Posterior cingulate gyrus (tissue), 11 donors: ENCODE measurements at places on chromosomes 7 and 10.
A peak's percentile ranks its signal among the peaks of the same experiment; 100 is the strongest.

DNA sequence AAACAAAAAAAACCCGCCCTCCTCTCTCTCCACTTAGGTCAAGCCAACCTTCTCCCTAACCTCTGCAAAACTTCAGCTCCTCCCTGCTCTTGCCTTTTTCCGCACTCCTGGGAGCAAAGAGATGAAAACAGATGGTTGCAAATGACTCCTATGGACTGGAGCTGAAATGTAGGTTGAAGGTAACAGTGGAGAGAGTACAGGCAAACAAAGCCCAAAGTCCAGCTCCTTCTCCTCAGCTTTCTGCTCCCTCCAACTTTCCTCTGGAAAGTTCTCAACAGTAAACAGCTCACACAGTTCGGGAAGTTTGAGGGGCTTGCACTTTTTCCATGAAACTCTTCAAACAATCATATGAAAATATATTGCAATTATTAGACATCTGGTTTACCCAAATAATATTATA, 90.3 kb downstream of the SLC37A3 start:
- no peak for DNase-seq

- DNase-seq: no peak
Observed at GRCh38 chr10:49115796-49116508, 630 bp upstream of the VSTM4 start.

GRCh38 chr10:43407148-43407575, 1.8 kb downstream of the HNRNPF start:
- peak; percentile 36 for DNase-seq

DNA sequence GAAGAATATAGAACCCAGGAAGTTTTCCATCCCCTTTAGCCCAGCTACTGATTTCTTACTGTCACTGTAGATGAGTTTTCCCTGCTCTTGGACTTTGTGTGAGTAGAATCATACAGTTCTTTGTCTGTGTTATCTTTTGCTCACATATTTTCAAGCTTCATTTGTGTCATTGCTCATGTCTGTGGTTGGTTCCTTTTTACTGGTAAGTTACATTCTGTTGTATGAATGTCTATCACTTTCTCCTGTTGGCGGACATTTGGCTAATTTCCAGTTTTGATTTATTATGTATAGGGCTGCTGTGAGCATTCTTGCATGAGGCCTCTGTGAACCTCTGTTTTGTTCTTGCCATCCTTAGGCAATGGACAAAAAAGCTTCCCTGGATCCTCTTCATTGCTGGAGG, 5.3 kb downstream of the GLRX3 start:
- DNase-seq: no peak

DNA sequence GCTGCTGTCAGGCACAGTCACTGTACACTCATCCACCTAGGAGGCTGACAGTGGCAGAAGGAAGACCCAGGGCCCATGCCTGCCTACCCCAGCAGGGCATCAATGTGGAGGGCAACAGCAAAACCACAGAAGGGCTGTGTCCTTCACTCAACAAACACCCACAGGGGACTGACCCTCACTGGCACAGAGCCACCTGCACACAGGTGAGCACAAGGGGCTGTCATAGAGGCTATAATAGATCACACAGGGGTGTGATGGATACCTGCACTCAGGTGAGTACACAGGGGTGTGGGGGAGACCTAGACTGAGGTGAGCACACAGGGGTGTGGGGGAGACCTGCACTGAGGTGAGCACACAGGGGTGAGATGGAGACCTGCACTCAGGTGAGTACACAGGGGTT, 132.8 kb upstream of the TCERG1L start:
- DNase-seq: no peak

- DNase-seq: no peak
Observed at GRCh38 chr10:13019280-13019679, 17.8 kb upstream of the CCDC3 start.

DNA sequence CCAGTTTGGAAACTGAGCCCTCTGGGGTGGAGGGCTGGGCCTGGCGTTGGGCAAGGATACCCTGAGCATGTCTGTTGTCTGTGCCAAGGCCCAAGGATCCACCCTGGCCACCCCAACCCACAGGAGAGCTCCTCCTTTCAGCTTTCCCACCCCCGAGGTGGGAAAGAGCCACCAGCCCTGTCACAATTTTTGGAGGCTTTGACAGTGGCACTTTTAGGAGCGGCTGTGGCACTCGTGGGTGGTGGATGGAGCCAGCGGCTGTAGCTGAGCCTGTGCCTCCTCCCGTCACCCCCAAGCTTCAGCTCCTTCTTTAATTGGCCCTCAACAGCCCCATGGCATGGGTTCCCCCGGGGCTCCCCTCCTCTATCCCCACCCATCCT, 18.2 kb upstream of the ZNF862 start:
- no peak for DNase-seq

DNA sequence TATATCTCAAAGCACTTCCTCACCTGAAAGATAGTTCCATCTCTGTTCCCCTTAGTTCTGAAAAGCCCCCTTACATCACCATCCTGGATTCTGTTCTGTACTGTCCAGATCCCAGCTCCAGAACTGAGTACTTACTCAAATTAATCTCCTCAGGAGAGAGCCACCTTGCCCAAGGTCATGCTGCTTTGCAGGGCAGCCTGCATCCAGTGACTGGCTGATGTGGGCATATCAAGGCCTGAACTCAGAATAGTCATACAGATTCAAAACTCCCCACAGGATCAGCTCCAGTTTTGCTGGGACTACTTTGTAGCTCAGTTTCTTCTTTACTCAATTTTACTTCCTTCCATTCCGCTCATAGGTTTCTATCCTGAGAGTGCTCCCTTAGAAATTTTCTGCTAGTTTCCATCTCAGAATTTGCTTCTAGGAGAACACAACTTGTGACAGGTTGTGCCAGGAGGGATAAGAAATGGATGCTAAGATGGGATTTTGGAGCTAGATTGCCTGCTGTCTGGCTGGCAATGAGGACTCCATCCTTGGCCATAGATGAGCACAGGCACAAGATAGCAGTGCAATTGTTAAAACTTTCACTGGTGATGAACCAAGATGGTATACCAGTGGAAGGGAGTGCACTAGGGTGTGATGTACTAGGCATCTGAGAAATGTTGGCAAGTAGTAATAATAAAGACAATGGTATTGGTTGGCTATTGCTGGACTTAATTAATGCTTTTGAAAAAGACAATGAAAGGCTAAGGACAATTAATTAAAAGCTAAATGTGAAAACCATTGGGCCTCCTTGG, 17.3 kb downstream of the SRGN start:
- DNase-seq: no peak

DNA sequence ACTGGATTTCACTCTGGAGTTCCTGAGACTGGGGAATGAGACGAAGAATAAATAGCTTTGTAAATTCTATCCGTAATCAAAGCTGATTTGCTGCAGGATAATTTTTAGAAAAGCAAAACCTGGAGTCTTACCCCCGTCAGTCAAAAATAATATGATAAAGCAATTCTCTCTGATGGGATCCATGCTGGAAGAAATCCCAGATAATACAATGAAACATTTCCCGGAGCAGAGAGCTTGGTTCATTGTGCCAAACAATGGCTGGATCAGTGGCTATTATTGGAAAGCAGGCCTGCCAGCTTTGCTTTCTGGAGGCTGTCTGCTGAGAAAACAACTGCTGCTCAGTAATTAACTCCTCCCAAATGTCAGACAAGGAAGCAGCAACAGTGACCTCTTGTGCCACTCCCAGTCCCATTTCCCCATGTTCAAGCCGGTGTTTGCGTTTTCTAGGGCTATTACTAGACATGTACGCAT, 609.4 kb upstream of the PCDH15 start:
- DNase-seq: peak; percentile 66

DNA sequence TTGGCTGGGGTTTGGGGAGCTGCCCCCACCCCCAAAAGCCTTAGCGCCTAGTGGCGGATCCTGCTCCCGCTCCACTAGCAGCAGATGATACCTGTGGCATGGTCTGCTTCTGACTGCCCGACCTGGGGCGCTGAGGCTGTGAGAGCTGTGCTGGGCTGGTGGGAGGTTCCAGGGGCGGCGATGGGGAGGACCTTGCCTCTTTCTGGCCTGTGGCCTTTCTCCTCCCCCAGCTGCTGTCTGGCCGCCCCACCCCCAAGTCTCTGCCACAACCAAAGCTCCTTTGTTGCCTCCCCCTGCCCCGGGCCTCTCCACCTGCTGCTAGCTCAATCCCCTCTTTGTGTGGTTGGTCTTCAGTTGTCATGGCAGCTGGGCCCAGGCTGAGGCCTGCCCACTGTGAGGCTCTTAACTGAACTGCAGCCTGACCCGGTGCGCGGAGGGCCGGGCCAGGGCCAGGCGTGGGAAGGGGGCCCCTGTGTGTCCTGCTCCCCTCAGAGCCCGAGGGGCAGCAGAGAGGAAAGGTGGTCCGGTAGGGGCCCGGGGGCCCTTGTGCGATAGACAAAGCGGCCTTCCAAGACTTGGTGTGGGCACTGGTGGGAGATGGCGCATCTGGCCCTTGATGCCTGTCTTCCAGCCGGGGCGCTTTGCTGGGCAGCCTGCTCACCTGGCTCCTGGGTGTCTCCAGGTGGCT, 4.7 kb downstream of the ZNF775 start:
- DNase-seq: peak; percentile 89

GRCh38 chr10:43385412-43386004, 14.1 kb downstream of the FXYD4 start:
- DNase-seq: no peak

DNA sequence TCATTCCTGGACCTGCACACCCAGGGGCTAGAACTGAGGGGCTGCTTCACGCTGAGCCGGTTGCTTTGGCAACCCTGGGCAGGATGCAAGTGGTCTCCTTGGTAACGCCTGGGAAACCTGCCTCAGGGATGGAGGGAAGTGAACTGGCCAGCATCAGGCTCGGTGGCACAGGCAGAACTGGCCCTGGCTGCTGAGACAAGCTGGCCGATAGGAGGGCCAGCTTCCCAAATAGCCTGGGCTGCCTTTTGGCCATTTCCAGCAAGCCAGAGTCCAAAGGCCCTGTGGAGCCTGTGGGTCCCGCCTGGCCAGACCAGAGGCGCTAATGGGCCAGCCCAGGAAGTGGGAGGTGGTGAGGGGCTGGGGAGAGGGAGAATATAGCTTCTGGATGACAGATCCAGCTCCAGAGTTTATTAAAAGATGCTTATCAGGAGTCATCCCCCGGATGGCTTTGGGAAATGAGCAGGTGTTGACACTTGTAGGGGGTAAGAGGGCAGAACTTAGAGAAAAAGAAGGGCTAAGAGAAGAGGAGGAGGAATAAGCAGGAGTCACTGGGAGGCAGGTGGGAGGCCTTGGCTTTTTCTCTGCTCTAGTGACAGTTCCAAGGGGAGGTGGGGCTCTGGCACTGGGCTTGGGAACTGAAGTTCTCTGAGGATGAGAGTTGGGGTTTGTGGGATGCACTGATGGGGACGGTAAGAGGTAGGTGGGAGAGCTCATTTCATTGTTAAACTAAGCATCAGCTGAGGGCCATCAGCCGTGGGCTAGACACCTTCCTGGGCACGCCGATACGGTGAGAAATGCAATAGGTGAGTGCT, 9.6 kb downstream of the NEURL1 start:
- DNase-seq: peak; percentile 85

GRCh38 chr10:36281831-36282331, 639.8 kb upstream of the FZD8 start:
- DNase-seq: no peak

DNA sequence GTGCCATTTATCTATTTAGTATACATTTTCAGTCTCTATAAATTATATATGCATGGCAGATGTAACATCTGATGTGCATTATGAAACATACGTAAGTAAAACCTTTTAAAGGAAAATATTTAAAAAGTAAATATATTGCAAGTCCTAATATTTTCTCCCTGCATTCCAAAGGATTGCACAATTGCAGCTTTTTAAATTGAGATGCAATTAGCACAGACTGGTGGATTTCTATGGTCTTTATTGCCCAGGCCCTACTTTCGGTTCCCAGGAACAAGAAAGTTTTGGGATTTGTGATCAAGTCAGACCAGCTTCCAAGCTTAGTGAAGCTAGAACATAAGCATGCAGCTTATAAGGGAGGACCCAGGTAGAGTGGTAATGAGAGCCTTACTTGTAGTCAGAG, 337.8 kb downstream of the NRG3 start:
- DNase-seq: no peak

- DNase-seq: no peak
Observed at GRCh38 chr10:89891006-89891535, 189.7 kb downstream of the KIF20B start.

GRCh38 chr7:7438851-7439250, 96.8 kb downstream of the COL28A1 start:
- no peak for DNase-seq

- no peak for DNase-seq
Observed at GRCh38 chr10:100403734-100404133, 56.7 kb downstream of the SCD start.

DNA sequence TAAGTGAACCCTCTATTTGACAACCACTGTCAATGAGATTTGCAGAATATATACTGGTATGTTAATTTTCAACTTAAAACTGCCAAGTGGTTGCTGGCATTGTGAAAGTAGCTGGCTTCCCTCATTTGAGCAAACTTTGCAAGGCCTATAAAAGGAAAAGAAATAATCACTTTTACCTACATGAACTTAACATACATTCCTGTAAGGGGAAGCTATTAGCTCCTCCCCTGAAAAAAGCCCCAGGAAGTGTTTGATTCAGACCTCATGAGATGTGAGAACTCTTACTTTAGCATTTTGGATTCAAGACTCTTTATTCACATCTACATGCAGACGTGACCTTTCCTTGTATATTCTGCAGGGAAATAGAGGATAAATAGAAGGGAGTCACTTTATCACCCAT, 175.6 kb downstream of the OTUD1 start:
- no peak for DNase-seq

GRCh38 chr10:23525406-23525805, 86.5 kb downstream of the OTUD1 start:
- no peak for DNase-seq

GRCh38 chr7:111081546-111082267, 9.2 kb upstream of the LRRN3 start:
- DNase-seq: no peak

GRCh38 chr10:52566471-52567246, 205.9 kb downstream of the MBL2 start:
- no peak for DNase-seq

DNA sequence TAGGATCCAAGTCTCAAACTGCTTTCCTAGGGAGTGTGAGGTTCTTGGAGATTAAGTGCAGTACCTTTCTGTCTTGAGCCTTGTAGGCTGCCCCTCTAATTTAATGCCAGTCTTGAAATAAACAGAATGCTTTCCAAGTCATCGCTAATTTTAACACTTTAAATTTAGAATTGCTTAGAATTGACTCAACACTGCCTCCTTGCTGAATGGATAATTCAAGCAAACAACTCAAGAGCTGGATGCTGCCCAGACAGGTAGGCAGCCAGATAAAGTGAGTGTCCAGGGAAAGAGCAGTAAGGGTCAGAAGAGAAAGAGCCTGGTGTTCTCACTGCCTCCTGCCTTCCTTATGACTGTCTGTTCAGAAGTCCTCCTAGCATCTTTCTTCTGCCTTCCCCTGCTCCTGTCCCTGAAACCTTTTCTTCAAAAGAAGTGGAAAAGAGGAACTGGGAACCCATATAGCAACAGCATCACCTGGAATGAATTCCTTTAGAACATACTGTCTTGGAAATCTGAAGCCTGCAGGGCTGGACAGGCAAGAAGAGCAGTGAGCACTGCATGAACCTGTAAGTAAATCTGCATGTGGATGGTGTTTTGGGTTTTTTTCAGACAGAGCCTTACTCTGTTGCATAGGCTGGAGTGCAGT, 3.1 kb upstream of the GOT1 start:
- no peak for DNase-seq

GRCh38 chr10:103442031-103442461, 10.1 kb downstream of the CALHM2 start:
- peak; percentile 34 for DNase-seq

GRCh38 chr10:99695761-99696160, 36.2 kb downstream of the COX15 start:
- DNase-seq: no peak
